Thoracic aorta (tissue), 2 donors: ENCODE measurements at places on chromosomes 6 and 20.
A peak's percentile ranks its signal among the peaks of the same experiment; 100 is the strongest.

- peaks cover 12% of the 10 kb centered on the region for H3K36me3 ChIP-seq
- H3K4me3 ChIP-seq, result no peak overlapping the region
- DNase-seq, result no peak
- no peak overlapping the region for H3K27ac ChIP-seq
Observed at GRCh38 chr6:79038061-79038460, 40.0 kb downstream of the PHIP start.

DNA sequence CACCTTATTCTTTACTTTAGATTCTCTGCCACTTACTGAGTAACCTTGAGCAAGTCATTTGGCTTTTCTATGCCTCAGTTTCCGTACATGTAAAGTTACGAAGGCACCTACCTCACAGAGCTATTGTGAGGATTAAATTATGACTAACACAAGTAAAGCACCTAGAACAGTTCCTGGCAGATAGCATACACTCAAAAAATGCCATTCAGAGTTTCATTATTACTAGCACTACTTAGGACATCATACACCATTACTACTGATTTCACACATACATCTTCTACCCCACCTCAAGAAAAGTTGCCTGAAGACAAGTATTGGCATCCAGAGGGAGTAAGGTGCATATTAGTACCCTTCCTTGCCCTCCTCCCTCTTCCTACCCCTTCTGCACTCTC lies 107.8 kb downstream of the OGFRL1 start:
- H3K4me1 ChIP-seq, result peaks cover 47% of the 10 kb centered on the region
- H3K27me3 ChIP-seq, result no peaks in the 10 kb centered on the region
- DNase-seq, result no peak
- peaks cover 4% of the 10 kb centered on the region for H3K36me3 ChIP-seq
- H3K4me3 ChIP-seq, result no peak overlapping the region

- H3K27me3 ChIP-seq, result no peaks in the 10 kb centered on the region
- no peak for DNase-seq
- no peaks in the 10 kb centered on the region for H3K36me3 ChIP-seq
- peaks cover 7% of the 10 kb centered on the region for H3K4me1 ChIP-seq
- H3K27ac ChIP-seq, result no peak overlapping the region
- H3K4me3 ChIP-seq, result no peak overlapping the region
Observed at GRCh38 chr6:17950095-17950494, 37.3 kb downstream of the KIF13A start.

DNA sequence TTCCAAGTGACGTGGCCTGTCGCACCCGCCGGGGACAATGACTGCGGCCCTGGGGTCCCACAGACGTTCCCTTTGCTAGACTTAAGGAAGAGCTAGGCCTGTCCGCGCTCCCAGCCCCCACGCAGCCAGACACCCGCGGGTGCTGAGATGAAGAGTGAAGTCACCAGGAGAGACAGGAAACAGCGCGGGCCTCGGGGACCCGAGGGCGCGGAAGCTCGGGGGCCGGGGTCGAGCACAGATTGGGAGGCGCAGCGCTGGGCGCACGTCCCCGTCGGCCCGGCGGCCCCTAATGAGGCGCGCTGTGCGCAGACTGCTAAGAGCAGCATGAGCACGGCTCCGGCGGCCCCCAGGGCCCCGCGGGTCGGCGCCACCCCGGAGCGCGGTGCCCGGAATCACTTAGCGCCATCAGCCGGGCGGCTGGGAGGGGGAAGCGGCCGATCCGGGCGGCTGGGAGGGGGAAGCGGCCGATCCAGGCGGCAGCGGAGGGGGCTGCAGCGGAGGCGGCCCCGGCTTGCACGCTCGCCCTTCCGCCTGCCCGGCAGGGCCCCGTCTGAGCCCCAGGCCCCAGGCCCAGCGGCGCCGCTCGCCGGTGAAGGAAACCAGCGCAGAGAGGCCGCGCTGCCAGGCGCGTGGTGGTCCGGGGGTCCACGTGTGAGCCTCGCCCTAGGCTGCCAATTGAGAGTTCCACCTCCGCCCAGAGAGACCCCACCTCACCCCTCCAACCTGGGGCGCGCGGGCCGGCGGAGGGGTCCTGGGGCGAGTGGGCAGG lies 8.3 kb upstream of the AVP start:
- H3K27ac ChIP-seq, result no peak overlapping the region
- no peak for DNase-seq
- no peaks in the 10 kb centered on the region for H3K27me3 ChIP-seq

- no peak overlapping the region for H3K4me3 ChIP-seq
- no peak for DNase-seq
- no peak overlapping the region for H3K27ac ChIP-seq
- H3K36me3 ChIP-seq, result no peaks in the 10 kb centered on the region
- no peaks in the 10 kb centered on the region for H3K4me1 ChIP-seq
Observed at GRCh38 chr20:16760431-16761304, 12.5 kb downstream of the OTOR start.

DNA sequence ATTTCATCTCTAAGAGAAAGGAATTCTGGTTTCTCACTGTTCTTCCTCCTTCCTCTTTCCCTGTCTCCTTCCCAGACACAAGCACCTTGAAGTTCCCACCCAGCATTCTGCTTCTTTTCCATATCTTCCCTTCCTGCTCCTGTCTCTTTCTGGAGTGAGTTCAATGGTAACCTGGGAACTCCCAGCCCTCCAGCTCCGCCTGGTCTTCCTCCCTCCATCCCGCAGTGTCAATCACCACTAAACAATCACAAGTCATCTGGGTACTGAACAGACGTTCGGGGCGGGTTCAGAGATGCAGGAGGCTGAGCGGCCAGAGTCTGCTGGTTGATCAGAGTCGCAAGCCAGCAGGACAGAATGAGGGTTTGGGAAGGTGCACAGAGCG lies 7.7 kb downstream of the TTBK1 start:
- no peaks in the 10 kb centered on the region for H3K27me3 ChIP-seq
- no peaks in the 10 kb centered on the region for H3K36me3 ChIP-seq
- H3K4me1 ChIP-seq, result peaks cover 14% of the 10 kb centered on the region
- H3K27ac ChIP-seq, result no peak overlapping the region
- DNase-seq, result no peak
- H3K4me3 ChIP-seq, result no peak overlapping the region

DNA sequence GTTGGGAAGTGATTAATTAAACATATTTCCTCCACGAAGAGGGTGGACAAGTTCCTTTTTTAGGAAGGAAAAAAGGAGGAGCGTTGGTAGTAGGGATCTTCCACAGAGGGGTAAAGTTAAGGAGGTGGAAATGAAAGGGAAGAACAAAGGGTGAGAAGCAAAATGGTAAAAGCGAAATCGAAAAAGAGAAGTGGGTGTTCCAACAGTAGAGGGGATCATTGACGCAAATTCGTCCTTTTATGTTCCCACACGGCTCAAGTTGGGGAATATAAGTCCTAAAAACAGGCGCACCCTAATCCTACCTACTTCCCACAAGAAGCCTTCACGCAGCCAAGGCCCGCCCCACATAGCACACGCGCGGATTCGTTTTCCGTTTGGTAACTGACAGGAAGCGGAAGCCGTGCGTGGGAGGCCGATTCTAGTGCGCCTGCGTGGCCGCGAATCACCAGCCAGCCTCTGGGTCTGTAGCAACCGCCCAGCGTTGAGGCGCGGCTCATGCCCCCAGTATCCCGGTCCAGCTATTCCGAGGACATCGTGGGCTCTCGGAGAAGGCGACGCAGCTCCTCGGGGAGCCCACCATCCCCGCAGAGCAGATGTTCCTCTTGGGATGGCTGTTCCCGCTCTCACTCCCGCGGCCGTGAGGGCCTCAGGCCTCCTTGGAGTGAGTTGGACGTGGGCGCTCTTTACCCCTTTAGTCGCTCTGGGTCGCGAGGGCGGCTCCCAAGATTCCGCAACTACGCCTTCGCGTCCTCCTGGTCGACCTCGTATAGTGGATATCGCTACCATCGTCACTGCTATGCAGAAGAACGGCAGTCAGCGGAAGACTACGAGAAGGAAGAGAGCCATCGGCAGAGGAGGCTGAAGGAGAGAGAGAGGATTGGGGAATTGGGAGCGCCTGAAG lies at the start of gene NKAPL:
TSS of gene NKAPL (plus strand) at position 421 of the 901 bp plus-strand sequence. CDS start at position 496, 75 bp downstream.
- H3K27me3 ChIP-seq, result no peaks in the 10 kb centered on the region
- H3K27ac ChIP-seq, result no peak within 1 kb of the TSS
- DNase-seq, result peak; percentile 43
- H3K36me3 ChIP-seq, result no peaks in the 10 kb centered on the region

GRCh38 chr6:161477876-161478425 lies 204.1 kb upstream of the AGPAT4 start:
- no peak for DNase-seq
- no peaks in the 10 kb centered on the region for H3K4me1 ChIP-seq
- no peaks in the 10 kb centered on the region for H3K36me3 ChIP-seq
- H3K27me3 ChIP-seq, result no peaks in the 10 kb centered on the region
- no peak overlapping the region for H3K27ac ChIP-seq
- H3K4me3 ChIP-seq, result no peak overlapping the region

DNA sequence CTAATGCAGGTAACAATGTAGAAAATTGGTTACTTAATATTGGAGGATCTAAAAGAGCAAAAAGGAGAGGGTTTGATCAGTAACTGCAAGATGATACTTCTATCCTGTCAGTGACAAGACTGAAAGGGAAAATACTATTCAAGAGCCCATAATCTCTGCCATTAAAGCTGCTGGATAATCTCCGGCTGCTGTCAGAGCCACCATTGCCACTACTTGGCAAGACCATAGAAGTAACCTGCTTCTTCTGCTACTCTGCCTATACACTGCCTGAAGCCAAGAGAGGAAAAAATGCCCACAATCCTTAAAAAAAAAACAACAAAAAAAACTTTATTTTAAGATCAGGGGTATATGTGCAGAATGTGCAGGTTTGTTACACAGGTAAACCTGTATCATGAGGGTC lies 386.5 kb upstream of the ID4 start:
- no peak for DNase-seq
- no peak overlapping the region for H3K4me3 ChIP-seq

- no peaks in the 10 kb centered on the region for H3K36me3 ChIP-seq
- no peaks in the 10 kb centered on the region for H3K27me3 ChIP-seq
- H3K27ac ChIP-seq, result no peak overlapping the region
- no peaks in the 10 kb centered on the region for H3K4me1 ChIP-seq
- H3K4me3 ChIP-seq, result no peak overlapping the region
Observed at GRCh38 chr6:157513004-157513603, 132.1 kb downstream of the ZDHHC14 start.

- H3K27ac ChIP-seq, result no peak overlapping the region
- H3K36me3 ChIP-seq, result no peaks in the 10 kb centered on the region
- no peaks in the 10 kb centered on the region for H3K27me3 ChIP-seq
- no peak for DNase-seq
- no peak overlapping the region for H3K4me3 ChIP-seq
Observed at GRCh38 chr6:123117145-123117908, 121.3 kb downstream of the CLVS2 start.

DNA sequence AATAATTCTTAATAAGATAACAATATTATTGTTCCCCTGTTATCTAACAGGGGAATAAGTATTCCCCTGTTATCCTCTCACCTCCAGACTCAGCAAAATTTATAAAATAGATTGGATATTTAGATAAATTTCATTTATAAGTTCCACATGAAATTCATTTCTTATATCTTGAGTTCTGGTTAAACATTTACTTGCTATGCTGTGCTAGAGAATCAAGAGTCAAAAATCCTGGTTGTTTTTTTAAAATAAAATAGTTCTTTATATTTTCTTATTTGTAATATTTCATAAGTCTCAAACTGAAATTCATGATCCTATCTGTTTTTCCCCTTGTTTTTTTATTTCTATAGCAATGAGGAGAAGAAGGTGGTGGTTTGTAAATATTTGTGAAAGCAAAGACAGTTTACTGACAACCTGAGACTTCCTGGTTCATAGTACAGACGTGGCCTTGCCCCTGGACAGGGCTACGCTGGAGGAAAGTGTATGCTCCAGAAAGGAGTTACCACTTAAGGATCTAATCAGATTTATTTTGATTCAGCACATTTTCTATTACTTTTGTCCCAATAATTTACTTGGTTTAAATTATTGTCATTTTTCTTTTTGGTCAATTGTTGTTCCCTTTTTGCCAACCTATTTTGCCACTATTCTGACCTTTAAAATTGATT lies 37.8 kb upstream of the MARCKS start:
- DNase-seq, result no peak
- H3K4me1 ChIP-seq, result no peaks in the 10 kb centered on the region

DNA sequence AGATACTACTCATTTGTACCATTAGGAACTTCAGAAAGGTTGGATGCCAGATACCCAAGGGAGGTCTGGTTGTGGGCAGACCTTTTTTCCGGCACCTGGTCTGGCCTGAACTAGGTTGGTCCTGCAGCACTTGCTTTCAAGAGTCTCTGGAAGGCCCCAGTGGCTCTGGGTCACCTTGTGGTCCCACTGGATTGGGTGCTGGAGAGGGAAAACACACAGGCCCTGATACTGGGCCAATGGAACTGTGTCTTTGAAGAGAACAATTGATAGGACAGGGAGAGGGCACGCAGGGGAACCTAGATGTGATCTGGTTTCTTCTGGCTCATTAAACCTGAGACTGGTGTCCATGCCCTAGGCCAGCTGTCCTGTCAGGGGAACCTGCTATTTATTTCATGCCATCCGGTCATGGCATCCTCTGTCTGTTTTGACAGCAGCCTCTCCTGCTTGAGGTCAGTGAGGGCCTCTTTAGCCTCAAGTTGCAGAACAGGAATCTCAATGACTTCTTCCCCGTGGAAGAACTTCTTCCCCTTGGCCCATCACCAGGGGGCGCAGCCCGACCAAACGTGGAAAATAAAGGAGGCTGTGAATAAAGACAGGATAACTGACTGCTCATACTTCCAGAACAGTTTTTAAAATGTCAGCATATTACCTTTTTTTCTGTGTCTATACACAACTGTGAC lies 25.0 kb downstream of the TAF8 start:
- no peaks in the 10 kb centered on the region for H3K4me1 ChIP-seq
- H3K27ac ChIP-seq, result no peak overlapping the region
- no peak overlapping the region for H3K4me3 ChIP-seq
- H3K36me3 ChIP-seq, result peaks cover 24% of the 10 kb centered on the region

GRCh38 chr6:145904868-145905267 lies 59.3 kb downstream of the SHPRH start:
- DNase-seq, result no peak
- no peaks in the 10 kb centered on the region for H3K27me3 ChIP-seq
- no peak overlapping the region for H3K27ac ChIP-seq
- H3K36me3 ChIP-seq, result peaks cover 22% of the 10 kb centered on the region
- no peak overlapping the region for H3K4me3 ChIP-seq
- no peaks in the 10 kb centered on the region for H3K4me1 ChIP-seq

DNA sequence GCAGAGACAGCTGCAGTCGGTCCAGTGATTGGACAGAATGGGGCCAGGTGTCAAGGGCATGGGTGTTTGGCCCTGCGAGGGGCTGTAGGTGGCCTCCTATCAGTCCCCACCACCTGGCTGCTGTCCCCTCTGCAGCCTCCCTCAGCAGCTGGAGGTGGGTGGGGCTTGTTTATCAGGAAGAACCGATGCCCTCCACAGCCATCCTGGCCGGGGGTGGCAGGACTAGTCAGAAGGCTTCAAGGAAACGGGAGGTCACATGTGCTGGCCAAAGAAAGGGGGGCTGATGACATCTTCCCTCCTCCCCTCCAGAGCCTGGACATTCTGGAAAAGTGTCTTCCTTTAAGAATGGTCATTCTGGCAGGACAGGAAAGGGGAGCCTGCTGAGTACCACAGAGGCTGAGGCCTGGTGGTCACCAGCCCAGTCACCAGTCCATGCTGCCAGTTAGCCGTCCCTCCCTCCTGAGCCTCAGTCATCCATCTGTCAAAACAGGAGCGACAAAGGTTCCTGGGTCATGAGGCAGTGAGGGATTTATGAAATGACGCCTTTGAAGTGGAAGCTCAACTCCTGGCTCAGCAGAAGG lies 4.1 kb downstream of the FAM210B start:
- H3K36me3 ChIP-seq, result peaks cover 20% of the 10 kb centered on the region
- H3K27me3 ChIP-seq, result no peaks in the 10 kb centered on the region
- H3K4me3 ChIP-seq, result no peak overlapping the region
- peaks cover 9% of the 10 kb centered on the region for H3K4me1 ChIP-seq
- H3K27ac ChIP-seq, result no peak overlapping the region
